ENCODE measurements at places on chromosomes 13 and 19.
A peak's percentile ranks its signal among the peaks of the same experiment; 100 is the strongest.

DNA sequence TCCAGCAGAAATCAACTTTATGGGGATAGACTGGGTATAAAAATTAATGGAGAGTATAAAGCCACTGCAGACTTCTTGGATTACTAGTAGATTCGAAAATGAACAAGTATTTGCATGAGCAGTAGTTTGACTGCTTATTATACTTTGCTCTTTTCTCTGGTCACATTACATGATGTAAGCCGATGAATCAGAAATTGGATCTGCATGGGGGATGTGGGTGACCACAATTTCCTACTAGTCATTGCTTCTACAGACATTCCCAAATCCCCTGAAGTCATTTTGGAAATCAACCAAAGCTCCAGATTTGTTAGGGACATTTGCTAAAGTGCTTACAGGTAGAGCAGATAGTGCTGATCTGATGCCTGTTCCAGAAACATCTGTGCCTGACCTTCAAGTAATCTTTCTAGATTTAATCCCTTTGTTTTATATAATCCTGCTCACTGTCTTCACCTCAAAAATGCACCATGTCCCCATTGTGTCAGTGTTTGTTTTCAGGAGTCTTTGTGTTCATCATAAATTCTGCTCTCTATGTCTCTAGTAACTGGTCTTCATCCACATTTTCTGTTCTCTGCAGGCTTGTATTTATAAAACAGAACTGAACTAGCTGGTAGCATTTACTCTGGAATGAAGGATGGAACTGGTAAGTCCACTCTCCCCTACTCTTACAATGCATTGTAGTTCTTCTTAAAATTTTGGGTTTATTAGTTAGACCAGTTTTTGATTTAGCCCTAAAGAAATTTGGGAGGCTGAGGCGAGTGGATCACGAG, 201.5 kb upstream of the CSNK1A1L start:
- DNase-seq: no peak

DNA sequence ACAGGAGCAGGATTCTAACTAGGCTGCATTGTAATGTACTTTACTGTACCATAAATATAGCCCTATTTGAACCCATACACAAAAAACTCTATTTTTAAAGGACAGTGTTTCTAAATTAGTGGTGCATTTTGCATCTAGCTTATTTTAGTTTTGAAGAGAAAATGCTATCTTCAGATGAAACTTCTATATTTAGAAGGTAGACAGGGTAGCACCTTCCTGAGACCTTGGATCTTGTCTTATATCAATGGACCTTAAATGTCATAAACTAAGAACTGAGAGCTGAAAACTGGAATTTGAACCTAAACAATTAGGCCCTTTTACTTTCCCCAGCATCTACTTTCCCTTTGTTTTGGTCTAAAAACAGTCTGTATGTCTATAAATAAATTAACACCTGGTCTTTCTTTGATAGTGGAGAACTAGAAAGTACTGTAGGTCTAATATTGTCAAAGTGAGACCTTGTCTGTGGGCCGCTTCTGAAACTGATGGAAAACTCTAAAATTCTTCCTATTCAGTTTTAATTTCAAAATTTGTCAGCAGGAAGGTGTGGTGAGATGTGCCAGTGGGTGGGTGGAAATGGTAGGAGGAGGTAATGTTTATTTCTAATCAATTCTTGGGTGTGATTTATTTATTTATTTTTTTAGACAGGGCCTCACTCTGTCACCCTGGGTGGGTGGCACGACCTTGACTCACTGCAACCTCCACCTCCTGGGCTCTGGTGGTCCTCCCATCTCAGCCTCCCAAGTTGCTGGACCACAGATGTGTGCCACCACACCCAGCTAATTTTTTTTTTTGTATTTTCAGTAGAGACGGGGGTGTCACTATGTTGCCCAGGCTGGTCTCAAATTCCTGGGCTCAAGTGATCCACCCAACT, 10.1 kb downstream of the COG3 start:
- DNase-seq: no peak

DNA sequence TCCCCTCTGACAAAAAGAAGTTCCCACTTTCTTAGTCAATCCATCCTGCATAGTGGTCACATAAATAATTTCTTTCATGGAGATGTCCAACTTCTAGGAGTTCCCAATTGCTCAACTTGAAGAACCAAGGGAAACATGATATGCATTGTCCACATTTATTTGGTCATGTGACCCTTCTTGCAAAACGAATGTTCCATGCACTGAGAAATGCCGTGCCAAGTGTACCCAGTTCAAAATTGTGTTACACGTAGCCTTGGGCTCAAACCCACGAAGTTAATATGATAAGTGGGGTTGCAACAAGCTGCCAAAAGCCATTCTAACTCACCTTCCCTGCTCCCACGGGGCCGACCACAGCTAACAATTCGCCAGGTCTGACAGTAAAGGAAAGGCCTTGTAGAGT, 113.1 kb downstream of the ABCC4 start:
- no peak for DNase-seq

DNA sequence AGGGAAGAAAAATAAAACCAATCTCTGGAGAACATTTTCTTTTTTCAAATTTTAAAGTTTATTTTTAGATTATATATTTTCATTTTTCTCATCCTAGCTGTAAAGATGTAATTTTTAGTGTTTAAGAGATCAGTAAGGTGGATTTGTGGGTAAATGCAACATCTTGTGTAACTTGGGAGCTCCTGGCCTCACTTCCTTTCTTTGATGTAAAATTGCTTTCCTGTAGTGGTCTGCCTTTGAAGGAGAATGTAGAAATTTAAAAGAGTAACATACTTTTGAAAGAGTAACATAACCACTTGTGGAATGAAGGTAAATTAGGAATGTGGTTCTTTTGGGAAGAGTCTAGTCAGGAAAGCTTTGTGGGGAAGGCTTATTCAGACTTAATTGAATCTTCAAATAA, 95.7 kb upstream of the AKAP11 start:
- DNase-seq: no peak

GRCh38 chr19:51166846-51167490, 24.9 kb downstream of the SIGLEC7 start:
- DNase-seq: no peak

- peak; percentile 33 for DNase-seq
These were observed 11.6 kb upstream of the NFIX start for GRCh38 chr19:12983542-12984142.

- DNase-seq: peak; percentile 77
These were observed 2.5 kb downstream of the PRR12 start for GRCh38 chr19:49593233-49594113.

DNA sequence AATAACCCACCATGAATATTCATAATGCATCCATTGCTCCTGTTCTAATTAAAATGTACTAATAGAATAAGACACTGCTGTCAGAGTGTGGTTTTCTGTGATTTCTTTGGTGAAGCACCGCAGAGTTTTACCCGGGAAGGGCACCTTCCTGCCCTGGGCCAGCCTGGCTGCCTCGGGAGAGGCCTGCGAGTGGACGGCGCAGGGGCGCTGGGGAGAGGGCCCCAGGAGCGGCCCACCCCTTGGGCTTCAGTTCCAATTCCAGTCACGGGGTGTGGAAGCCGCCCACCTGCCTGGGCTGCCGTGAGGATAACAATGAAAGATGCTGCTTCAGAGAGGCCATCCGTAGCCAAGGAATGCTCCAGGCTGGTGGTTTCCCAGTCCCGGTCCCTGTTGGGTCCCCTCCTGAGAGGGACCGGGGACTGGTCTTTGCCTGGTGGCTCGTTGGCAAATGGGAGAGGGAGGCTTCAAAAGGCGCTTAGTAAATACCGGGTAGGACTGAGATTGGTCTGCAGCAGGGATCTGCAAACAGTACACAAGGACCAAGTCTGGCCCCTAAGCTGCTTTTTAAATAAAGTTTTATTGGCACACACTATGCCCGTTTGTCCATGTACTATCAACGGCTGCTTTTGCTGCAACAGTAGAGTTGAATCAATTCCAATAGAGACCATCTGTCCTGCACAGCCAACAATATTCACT, 18.0 kb downstream of the TCF3 start:
- DNase-seq: no peak

GRCh38 chr19:30169196-30169900, 202.8 kb upstream of the ZNF536 start:
- no peak for DNase-seq

DNA sequence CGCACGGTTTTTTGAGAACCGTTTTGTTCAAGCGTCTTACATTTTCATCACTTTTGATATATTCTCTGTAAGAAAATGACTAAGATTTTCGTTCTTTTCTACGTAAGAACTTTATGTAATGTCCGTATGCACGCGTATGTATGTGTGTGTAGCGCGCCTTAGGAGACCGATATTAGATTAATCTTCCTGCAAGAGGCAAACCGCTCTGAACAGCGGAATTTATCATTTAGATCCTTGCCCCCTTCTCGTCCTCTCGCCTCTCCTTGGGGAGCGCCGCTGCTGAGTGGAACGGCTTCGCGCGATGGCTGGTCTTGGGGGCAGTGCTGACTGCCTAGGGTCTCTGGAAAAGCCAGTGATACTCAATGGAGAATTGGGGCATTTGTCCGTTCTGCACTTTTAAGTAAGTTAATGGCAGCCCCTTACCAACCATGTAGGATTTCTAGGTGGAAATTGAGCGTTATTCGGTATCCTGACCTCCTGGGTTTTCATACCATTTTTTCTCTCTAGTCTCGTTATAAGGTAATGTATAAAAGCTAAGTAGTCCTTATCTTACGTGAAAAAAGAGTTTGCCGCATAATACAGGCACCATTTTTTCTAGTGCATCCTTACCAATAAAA, 4.7 kb downstream of the MAB21L1 start:
- no peak for DNase-seq

DNA sequence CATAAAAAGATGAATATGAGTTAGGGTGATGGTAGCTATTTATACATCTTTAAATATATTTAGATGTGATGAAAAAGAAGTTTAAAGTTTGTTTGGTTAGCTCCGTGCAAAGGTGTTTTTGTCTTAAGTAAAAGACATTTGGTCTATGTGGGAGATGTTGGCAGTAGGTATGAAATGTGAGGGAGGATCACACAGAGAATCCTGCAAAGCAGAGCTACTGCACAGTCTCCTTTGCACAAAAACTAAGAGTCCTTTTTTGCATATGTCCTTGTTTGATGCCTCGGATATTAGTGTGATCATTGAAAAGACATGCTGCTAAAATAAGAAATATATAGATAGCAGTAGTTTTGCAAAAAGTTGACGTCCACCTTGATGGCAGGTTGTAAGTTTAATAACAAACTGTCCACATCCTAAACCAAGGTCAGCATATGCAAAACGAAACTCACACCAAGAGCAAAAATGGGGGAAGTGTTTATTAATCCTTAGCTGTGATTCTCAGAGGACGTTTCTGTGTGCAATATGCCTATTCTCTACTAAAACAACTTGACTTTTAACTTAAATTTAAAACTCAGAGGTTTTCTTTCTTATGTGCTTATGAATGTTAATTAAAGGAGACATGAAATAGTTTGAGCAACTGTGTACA, 870.1 kb downstream of the PCDH9 start:
- no peak for DNase-seq

GRCh38 chr13:30622551-30622950, 4.8 kb downstream of the USPL1 start:
- DNase-seq: no peak

DNA sequence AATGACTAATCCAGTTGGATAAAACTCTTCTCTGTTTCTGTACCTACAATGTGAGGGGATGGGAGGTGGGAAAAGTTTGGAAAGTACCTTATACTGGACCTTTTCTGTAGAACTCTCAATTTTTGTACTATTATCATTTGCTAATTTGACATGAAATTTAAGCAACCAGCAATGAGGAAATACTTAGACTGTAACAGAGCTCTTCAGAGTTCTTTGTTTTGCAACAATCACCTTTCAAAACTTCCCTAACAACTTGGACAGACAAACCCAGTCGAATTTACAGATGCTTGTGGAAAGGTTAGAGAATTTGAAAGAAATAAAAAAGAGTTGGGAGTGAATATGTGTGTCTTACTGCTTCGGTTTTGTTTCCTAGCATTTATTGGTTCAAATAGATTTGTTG, 16.8 kb downstream of the KBTBD7 start:
- no peak for DNase-seq

GRCh38 chr19:3605361-3605760, 1.3 kb downstream of the TBXA2R start:
- DNase-seq: no peak

- DNase-seq: no peak
These were observed 428.8 kb downstream of the DCT start for GRCh38 chr13:94050686-94051085.

DNA sequence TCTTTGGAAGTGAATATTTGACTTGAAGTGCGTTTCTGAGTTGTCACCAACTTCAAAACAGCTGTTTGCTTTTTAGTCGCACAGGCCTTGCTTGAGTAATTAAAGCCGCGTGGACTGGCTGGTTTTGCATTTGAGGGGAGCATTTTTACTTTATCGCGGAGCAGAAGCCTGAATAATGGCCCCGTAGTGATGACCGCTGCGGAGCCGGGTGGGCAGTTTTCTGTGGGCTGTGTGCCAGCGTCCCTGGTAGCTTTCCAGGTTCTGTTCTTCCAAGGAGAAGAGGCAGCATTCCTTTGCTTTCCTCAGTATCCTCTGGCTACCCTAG, 1.1 kb downstream of the NAA16 start:
- DNase-seq: no peak

DNA sequence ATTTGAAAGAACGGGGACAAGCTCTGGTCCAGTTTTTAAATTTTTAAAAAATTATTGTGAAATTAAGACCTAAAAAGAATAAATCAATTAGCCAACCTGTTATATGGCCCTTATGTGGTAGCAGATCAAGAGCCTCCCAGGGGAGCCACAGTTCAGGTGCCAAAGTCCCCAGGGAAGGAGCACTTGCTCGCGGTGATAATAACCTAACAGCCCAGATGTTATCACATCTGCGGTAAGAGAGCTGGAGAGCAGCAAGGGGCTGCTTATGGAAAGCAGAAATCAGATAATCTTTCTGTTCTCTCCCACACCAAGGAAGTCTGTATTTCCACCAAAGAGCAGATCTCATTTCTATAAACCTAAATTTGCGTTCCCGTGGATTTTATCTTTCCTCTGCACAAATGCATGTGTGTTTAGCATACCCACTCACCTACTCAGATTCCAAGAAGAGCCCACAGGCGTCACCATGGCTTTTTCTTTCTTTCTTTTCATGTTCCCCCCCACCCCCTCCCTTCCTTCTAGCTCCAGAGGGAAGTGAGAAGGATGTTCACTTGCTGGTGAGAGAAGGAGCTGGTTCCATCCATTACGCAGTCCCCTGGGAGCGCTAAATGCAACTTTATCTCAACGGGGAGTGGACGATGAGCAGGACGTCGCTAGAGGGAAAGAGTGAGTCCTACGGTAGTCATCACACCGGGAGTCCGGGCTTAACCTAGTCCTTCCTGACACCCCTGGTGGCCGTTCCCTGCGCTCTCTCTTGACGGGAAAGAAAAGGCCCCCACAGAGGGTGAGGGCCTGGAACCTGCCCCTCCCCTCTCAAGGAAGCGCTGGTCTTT, 1.6 kb upstream of the POU4F1 start:
- no peak for DNase-seq

GRCh38 chr19:16112778-16113177, 1.1 kb downstream of the RAB8A start:
- DNase-seq: no peak

DNA sequence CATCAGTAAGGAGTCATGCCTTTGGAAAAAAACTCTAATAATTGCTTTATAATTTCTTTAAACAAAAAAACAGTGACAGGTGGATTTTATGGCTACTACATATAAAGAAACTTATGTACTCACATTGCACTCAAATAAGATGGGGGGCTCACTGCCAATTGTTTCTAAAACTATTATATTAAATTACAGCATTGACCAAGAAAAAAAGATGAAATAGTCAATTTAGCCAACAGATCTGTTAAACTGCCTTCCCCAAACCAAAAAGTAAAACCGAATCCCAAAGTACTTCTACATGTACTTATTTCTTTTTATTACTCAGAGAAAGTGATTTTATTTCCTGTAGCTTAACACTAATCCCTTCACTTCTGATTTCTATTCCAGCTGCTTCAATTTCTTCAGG, 716.8 kb upstream of the SLITRK5 start:
- DNase-seq: no peak

- no peak for DNase-seq
These were observed 2.6 kb downstream of the ZNF628 start for GRCh38 chr19:55479045-55479444.

All from NT2/D1 (cell line).